ENCODE measurements at places on chromosomes 6 and 20.

DNA sequence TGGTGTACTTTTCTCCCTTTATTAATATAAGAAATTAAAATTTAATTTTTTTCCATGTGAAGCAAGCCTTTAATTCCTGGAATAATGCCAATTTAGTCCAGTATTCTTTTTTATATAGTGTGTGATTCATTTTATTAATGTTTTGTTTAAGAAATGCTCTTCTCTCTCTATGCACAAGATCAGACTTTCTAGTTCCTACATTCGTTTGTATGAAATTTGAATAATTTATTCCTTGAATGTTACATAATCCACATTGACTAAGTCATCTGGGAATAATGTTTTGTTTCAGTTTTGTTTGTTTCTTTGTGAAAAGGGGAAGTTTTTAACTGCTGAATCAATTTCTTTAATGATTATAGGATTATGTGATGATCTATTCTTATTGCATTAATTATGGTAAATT lies 181.4 kb upstream of the ID4 start:
- DNase-seq: no peak

DNA sequence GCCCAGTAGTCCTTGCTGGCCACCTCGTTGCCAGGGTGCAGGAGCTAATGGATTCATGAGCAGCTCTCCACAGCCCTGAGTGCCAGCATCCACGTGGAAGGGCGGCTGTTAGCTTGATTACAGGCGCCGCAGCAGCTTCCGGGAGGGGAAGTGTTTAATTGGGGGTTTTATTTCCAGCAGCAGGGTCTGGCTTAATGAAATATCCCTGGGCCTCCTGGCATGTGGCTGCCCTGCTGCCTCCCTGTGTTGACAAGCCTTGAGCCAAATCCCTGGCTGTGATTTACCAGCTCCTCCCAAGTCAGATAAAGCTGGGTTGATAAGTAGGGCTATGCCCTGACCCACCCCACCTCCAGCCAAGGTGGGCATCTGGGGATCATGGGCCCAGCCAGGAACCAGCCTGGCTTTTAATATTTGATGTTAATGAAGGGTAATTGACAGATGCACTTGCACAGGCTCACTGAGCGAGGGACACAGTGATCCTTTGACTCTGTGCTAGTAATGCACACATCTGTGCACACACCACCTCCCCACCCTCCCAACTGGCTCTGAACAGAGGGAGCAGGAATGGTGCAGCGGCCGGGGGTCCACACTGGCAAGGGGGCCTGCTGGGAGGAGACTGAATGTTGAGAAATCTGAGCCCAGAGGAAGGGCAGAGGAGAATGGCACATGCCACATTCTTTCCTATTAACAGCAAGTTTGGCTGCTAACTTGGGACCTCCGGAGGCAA lies 13.6 kb downstream of the GLP1R start:
- no peak for DNase-seq

DNA sequence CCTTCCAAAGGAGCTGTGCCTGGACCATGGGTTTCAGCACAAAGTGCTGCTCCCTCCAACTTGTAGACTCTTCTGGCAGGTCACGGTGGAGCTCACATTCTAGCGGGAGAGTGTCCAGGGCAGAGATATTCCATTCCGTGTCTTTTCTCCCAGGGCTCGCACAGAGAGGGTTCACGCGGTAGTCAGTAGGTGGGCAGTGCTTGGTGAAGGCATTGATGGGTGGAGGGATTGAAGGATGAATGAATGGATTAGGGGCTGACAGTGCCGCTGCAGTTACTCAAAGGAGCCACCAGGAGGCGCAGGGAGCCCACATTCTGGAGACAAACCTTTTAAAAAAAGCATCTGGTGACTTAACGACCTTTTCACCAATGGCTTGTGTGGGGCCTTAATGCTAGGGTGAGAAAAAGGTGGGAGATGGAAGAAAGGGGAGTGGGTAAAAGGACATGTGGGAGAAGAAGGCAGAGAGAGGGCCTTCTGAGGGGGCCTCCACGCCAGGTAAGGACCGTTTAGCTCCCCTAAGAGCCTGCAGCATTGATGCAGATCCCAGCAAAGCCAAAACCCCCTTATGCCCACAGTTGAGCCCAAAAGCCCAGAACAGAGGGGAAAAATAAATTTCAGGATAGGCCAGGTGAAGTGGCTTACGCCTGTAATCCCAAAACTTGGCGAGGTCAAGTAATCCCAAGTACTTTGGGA lies 17.5 kb upstream of the FAM110A start:
- DNase-seq: peak; percentile 26

DNA sequence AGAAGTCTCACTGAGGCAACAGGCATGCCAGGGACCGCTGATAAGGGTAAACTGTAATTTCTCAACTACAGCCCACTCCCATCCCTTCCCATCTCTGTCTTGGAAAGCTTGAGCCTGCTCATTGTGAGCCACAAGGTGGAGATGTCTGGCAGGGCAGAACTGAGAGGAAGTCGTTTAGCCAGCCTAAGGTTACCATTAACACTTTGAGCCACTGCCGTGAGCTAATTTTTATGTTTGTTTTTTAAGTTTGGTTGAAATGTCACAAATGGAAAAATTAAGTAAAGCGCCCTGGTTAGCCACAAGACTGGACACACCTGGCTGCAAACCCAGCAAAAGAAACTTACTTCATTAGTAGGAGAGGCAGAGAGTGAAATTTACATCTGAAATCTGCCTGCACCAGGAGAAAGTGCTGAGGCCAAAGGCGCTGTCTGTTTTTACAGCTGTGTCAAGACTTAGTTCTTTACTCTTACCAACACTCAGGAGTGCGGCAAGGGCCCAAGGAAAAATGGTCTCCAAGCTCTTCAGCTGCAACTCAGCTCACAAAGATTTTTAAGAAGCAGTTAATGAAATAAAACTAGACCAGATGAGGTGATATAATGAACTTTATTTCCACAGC lies 50.0 kb upstream of the FAM83C start:
- DNase-seq: no peak
